ENCODE measurements at places on chromosomes 2 and 18.

DNA sequence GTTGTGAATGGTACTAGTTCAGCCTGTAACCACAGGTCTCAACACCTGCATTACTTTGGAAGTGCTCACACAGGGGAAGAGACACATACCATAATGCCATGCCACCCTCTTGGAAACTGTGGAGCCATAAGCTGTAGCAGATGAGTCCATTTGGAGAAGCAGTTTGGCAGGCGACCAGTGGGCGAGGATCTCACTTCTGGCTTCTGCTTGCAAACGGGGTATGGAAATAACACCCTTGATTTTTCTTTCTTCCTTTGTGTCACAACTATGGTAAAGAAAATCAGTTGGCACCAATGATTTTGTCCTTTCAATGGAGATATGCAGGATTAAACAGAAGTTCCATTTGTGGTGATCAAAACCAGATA, 28.6 kb downstream of the APOB start:
- no peak for DNase-seq

DNA sequence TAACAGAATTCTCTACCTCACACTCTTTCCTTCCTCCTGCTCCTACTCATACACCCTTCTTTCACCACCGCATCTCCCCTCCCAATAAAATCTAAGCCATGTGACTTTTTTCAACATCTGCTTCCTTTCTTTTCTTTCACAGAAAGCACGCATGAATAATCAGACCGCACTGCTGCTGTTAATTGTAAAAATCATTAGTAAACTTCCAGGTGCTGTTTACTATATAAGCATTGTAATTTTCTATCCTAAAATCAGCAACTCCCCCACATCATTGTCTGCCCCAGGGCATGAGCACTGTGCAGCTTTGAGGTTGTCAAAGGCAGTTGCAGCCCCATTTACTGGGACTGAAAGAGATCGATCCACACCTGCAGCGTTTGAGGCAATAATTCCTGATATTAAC, 782.6 kb upstream of the ID2 start:
- DNase-seq, result peak; percentile 85

DNA sequence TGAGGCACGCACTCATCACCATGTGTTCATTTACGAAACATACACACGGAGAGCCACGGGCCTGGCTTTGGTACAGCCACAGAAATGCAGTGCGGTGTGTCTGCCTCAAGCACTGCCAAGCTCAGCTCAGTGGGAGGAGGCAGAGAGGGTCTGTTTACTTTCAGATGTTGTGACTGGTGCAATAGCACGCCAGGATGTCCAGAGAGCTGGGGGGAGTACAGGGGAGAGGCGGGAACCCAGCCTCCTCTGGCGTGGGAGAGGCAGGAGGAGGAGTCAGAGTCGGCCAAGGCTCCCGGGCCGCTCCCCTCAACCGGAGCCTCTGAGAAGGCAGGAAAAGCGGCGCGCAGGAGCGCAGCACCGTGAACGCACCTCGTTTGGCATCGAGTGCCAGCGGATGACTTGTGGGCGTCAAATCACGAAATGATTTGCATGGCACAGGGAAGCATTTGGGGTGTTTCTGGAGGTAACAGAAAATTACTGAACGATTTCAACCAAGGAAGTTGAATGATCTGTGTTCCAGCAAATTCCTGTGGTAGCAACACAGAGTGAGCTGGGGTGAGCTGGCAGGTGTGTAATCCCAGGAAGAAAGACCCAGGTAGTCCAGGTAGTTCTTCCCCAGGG, 143.0 kb downstream of the ZNF516 start:
- DNase-seq, result peak; percentile 15

- DNase-seq, result no peak
Observed at GRCh38 chr2:186610785-186611184, 20.9 kb downstream of the ITGAV start.

- no peak for DNase-seq
Observed at GRCh38 chr2:3712831-3713503, 9.6 kb downstream of the DCDC2C start.

DNA sequence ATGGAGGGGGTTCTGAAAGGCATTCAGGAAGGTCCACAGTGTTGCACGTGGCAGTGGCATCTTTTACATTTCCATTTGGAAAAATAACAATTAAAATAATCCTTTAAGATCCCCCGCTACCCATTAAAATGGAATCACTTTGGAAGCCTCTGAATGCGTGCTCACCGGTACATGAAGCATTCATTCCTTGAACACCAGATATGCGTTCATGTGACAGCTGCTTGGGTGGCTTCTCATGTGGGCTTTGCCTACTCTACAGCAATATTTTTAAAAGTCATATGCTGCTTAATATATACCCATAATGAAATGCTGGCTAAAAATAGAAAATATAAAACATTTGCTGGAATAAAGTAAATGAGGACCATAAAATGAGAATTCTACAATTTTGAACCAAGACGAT, 14.4 kb upstream of the HAAO start:
- DNase-seq, result no peak

- DNase-seq, result no peak
Observed at GRCh38 chr2:238069021-238069709, 8.4 kb downstream of the SCLY start.

- DNase-seq, result no peak
Observed at GRCh38 chr2:151138507-151138906, 123.2 kb downstream of the RBM43 start.

GRCh38 chr18:50466634-50467033, 91.8 kb downstream of the SKA1 start:
- no peak for DNase-seq

- DNase-seq, result no peak
Observed at GRCh38 chr2:3587021-3587420, 7.9 kb upstream of the COLEC11 start.

- no peak for DNase-seq
Observed at GRCh38 chr2:146734821-146735190, 1110.0 kb upstream of the ACVR2A start.

GRCh38 chr2:6538607-6539006, 327.1 kb downstream of the CMPK2 start:
- DNase-seq, result no peak

GRCh38 chr18:48123941-48124340, 193.5 kb upstream of the SMAD2 start:
- no peak for DNase-seq

DNA sequence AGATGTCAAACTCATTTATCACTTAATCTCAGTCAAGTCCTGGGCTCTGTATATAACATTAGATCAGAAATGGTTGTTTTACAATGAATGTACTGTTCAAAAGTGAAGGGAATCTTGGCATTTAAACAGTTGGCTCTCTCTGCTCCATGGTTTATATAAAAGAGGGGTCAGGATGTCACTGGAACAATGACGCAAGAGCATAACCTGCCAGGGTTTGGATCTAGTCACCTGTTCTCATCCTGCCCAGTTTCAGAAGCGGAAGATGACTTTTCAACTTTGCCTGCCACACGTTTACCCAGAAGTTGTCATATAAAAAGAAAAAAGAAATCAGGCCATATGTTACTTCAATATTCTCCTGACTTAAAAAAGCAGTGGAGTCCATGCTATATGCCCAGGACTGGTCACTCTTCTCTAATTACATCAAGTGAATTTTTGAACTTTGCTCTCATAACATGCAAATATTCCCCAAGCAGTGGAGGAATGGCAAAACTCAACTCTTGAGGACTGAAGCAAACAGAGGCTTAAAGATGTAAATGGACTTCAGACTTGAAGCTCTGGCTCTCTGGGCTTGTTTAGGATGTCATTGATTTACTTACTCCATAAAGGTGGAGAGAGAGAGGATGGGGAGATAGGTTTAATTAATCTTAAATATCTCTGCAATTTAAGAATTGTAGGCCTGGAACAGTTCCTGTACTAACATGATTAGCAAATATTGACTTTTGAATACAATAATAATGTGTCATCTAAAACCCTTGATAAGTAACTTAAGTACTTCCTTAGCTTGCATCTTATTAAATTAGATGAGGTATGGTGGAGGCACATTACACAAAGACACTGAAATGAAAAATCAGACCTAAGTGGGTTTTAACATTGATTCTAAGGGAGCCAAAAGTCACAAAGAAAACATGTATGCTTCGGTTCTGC, 58.3 kb downstream of the ETAA1 start:
- DNase-seq, result no peak
